NCI-H1417 treated with DMSO at 0.1 percent for 48 hours (cell line): ENCODE measurements at places on chromosomes 7 and 10.

- no peak for DNase-seq
Observed at GRCh38 chr7:33705333-33705833, 200.0 kb upstream of the BMPER start.

GRCh38 chr10:11425676-11426075 lies 185.8 kb downstream of the USP6NL start:
- no peak for DNase-seq

- no peak for DNase-seq
Observed at GRCh38 chr7:52863652-52864051, 171.8 kb upstream of the POM121L12 start.

DNA sequence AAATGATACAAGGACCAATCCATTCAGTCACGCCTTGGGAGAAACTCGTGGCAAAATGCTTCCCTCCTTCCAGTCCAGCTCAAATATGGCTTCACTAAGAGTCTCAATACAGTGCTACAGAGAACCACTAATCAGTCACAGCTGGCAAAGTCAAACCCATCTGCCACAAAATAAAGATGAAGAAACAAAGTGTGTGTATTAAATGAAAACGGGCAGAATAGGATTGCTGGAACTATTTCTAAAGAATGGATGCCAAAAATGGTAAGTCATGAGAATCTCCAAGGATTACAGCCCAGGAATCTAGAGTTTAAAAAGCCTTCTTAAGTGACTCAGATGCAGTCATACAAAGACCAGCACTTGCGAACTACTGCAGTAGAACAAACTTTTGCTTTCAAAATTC lies 61.9 kb downstream of the CACUL1 start:
- DNase-seq, result no peak

DNA sequence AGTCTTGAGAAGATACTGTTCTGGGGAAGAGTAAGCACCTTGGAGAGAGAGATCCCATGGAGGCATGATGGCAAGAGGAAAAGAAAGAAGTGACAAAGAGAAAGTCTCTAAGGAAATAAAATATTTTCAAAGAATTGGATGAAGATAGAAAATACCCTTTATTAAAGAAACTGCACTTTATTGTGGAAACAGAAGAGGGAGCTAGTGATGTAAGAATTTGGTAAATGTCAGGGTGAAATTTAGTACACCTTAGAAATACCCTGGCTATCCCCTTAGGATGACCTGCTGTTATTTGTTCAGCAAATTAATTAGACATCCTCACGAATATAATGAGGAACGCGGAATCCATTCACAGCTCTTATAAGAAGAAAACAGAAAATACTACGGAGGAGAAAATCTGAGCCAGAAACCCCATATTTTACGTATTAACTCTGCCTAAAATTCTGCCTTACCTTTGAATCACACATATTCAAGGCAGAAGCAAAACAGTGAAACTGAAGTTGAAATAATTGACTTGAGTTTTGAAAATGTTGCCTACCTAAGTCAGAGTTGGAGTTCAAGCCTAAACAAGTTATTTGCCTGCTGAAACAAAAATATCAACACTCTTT lies 90.7 kb downstream of the TFPI2 start:
- DNase-seq, result no peak

- DNase-seq, result no peak
Observed at GRCh38 chr7:112381311-112382091, 68.8 kb upstream of the IFRD1 start.

DNA sequence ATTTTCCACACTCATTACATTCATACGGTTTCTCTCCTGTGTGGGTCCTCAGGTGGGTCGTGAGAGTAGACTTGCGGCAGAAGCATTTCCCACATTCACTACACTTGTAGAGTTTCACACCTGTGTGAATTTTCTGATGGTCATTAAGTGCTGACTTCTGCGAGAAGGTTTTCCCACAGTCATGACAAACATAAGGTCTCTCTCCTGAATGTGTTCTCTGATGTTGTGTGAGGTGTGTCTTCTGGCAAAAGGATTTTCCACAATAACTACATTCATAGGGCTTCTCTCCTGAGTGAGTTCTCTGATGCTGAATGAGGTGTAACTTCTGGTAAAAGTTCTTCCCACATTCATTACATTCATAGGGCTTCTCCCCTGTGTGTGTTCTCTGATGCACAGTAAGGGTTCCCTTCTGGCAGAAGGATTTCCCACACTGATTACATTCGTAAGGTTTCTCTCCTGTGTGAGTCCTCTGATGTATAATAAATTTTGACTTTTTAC lies 15.1 kb downstream of the ZNF12 start:
- no peak for DNase-seq

DNA sequence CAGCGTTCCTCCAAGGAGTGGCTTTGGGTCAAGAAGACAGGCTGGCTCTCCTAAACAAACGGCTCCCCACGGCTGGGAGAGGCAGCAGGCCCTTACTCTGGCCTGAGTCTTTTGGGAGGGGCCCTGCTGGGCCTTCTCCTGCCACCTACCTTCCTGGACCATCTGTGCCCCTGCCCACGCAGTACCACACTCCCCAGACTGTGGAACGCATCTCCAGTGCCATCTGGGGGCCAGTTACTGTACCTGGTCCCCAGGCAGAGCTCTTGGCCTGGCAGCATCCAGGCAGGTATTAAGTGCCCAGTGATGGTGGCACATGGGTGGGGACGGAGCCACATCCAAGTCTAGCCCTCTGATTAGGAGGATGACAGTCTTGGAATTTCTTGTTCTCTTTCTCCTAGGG lies 14.4 kb downstream of the ALKBH4 start:
- DNase-seq, result no peak

- DNase-seq, result no peak
Observed at GRCh38 chr7:7959979-7960670, 8.5 kb upstream of the GLCCI1 start.

DNA sequence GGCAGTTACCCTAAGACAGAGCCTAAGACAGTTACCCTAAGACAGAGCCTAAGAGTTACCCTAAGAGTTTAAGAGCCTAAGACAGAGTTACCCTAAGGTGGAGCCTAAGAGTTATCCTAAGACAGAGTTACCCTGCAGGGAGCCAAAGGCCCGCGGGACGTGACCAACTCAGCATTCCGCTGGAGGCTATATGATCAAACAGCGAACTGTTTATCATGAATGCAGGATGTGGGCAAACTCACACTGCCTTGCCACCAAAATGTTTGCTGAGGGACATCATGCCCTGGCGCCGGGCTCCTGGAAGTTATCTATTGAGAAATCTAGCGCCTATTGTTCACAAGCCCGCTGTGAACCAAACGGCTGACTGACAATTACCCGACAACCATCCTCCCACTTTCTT lies 49.9 kb downstream of the BLVRA start:
- no peak for DNase-seq

- no peak for DNase-seq
Observed at GRCh38 chr7:44059219-44060090, 5.9 kb downstream of the PGAM2 start.

- no peak for DNase-seq
Observed at GRCh38 chr10:48305905-48306264, 592 bp upstream of the MAPK8 start.

- no peak for DNase-seq
Observed at GRCh38 chr7:151038951-151039849, 9.1 kb upstream of the ASIC3 start.

- no peak for DNase-seq
Observed at GRCh38 chr7:134900166-134900982, 85.9 kb upstream of the AGBL3 start.

DNA sequence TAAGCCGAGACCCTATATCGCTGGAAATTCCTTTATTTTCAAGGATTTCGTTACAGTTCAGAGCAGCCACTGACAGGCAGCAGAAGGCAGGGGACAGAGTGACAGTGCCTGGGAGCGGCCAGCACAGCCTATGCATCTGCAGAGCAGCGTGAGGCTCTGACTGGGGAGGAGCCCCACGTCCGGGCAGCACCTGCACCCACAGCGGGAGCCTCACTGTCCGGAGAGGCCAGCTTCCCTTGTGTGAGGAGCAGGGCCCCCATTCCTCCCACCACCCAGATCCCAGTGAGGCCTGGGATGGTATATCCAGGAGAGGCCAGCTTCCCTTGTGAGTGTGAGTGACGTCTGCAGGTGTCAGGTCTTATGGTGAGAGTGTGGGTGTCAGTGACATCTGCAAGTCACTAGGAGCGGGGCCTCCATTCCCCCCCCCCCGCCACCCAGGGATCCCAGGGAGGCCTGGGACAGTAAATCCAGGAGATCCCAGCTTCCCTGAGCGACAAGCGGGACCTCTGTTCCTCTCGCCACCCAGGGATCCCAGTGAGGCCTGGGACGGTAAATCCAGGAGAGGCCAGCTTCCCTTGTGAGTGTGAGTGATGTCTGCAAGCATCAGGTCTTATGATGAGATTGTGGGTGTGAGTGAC lies 259.1 kb downstream of the PTPRN2 start:
- DNase-seq, result no peak
